Glutamatergic neuron (in vitro differentiated cells): ENCODE measurements at places on chromosomes 1 and 21.

DNA sequence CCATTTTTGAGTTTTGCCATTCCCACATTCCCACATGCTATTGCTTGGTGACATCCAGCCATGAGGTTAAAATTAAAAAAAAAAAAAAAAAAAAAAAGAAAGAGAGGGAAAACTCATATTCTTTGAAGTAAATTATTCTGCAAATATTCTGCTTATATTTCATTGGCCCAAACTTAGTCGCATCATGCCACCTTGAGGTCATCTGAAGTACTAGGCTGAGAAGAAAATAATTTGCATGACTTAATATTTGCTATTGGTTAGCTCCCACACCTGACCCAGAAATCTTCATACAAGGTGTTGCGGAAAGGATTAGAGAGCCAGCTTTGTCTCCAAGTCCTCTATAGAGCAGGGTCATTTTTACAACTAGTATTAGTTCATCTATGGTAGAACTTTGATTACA, 2206.0 kb downstream of the MRPL39 start:
- no peak for DNase-seq

DNA sequence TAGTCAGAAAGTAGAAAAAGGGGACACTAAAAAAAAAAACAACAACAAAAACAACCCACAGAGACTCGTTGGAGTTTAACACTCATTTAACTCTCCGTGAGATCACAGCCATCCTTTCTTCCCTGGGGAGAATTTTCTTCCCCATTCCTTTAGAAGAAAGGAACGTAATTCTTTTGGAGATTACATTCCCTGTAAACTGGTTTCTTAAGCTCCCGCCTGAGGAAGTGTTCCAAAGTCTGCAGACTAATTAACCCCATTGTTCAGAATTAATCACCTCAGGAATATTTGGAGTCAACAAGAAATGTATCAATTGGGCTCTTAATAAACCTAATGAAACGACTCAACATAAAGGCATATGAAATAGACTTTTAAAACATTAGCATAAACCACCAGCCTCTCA, 228.2 kb upstream of the CSF3R start:
- no peak for DNase-seq

DNA sequence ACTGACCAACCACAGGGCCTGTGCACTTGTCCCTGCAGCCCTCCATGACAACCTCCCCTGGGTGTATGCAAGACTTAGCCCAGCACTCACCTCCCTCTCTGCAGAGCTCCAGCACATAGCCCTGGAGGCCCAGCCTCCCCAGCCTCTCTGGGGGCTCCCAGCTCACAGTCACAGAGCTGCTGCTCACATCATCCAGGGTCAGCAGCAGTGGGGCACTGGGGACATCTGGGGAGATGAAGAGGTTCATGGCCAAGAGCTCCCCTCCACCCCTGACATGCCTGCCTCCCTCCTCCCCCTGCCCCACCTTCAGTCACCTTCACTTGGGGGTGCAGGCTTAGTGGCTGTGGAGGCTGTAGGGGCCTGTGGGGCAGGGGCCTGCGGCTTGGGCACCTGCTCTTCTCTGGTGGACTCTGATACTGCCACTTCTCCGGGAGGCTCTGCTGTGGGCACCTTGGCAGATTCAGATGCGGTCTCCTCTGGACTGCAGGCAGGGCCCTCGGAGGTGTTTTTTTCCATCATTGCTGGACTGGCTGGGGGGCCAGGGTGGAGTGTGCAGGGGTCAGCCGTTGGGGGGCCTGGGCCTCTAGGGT, at the start of gene MYBPH:
Gene MYBPH (minus strand): TSS at position 590 of the 590 bp plus-strand sequence. CDS start 71 bp downstream, at position 519.
- no peak for DNase-seq

DNA sequence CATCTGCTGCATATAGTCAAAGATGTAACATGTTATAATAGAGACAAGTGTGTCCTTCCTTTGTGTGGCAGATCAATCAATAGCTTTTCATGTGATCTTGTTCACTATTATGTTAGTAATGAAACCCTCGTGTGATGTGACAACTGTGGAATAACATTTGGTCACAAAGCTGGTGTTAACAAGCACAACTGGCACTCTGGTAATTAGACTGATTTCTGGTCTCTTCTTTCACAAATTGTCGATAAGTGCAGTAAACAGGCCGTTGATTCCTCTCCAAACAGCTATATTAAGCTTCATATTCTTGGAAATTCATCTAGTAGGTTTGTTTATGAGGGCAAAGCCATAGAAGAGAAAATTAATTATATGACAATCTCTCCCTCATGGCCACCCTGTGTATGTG, 616.7 kb upstream of the PTBP2 start:
- DNase-seq, result no peak

GRCh38 chr21:37208741-37209225, 58.4 kb downstream of the VPS26C start:
- DNase-seq, result no peak

DNA sequence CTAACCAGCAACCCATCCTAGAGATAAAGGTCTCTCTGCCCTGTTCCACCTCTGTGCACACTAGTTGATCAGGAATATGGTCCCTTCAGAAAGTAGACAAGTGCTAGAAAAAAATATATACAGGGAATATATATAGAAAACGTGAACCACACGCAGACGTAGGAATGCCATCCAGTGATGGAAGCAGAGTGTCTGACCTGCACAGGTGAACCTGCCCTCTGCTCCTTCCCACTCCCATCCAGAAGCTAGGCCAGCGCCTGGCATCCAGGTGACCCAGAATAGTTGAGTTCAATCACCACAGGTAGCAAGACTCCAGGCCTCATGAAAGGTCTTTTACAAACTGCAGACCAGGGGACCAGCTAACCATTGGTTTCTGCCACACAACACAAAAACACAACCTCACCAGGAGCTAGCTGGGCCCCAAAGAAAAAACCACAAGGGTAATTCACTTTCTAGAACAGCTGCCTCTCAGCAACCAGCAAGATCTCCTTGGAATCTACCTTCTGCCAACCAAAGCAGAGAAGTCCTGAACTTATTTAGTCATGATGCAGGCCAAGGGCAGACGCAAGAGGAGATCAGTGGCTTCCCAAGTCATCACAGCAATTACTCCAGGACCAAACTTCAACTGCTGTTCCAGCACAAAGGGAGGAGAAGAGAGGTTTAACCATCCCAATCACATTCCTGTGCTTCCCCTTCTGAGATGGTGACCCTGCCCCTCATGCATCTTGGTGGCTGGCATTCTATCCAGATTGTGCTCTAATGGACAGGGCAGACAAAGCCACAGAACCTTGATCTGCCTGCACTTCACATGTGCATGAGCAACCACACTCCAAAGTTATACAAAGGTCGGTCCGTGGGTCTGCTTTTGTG, 53.0 kb downstream of the GPR161 start:
- DNase-seq, result no peak
